ENCODE measurements at places on chromosomes 1 and 21.

DNA sequence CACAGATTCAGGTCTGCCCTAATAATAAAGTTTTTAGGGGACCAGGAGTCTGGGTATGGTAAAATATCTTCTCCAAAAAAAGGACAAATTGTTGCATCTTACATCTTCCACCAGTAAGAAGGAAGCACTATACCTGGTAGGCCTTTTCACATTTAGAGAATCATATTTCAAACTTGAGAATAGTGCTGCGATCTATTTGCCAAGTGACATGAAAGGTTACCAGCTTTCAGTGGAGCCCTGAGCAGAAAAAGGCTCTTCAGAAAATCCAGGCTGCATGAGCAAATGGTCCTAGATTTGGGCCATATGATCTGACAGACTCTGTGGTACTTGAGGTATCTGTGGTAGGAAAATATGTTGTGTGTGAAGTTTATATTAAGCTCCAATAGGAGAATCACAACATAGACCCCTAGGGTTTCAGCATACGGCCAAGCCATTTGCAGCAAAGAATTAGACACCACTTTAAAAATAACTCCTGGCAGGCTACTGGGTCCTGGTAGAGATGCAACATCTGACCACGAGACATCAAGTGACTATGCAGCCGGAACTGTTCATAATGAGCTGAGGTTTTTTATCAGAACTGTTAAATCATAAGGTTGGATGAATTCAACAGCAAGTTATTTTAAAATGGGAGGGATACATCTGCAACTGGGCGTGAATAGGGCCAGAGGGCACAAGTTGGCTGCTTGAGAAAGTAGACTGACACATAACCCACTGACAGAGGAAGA lies 38.6 kb upstream of the CCDC190 start:
- no peak for DNase-seq

DNA sequence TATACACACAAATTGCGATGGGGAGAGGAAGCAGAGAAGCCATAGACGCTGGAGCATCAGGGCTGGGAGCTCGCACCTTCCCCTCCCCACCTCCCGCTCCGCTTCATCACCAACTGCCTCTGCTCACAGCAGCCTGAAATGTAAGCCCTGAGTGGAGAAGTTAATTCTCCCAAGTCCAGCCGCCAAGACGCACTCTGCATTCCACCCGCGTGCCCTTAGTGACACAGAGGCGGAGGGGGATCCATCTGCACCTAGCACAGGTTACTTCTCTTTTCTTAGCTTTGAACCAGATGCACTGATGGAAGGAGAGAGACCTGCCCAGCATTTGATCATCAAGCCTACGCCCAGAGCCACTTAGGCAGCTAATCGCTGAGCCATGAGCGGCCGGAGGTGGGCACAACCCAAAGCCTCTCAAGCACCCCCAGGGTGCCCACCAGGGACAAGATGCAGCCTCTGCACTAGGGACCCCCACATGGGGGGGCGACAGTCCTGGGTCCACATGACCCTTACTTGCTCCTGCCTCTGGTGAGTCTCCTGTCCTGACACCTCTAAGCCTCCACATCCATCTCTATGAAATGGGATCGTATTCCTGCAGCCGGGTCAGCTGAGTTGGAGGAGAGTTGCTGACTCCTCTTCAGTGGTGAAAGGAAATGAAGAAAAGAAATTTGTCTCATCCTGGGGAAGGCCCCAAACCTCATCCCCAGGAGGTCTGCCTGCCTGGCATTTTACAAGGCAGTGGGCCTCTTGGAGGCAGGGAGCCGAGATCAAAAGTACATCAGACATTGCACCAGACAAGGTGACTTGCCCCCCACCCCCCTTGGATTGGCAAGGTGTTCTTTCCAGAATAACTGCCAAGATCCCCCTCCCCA lies 316.2 kb downstream of the MATN1 start:
- no peak for DNase-seq

- DNase-seq = no peak
Observed at GRCh38 chr21:37408464-37409193, 42.1 kb downstream of the DYRK1A start.

- no peak for DNase-seq
Observed at GRCh38 chr1:54640863-54641836, at the start of gene MROH7. TSS of gene MROH7 (plus strand) at chr1:54641786. CDS start at chr1:54652927, 11,141 bp downstream.

- no peak for DNase-seq
Observed at GRCh38 chr1:245330951-245331350, 176.2 kb downstream of the KIF26B start.
